Aortic smooth muscle cell (primary cell): ENCODE measurements at places on chromosomes 2 and 18. TPM values are rescaled to one million over a fixed set of nuclear protein-coding genes. Genes with fewer than 3 reads are reported as not detected.

Gene PRKAG3
- total RNA-seq, result 0.40 and 1.9 TPM in 2 replicates

Gene UNC80
- total RNA-seq, result 0.19 TPM in 1 of 2 replicates, not detected in the other

Gene SLC5A7
- not detected in 2 replicates for total RNA-seq

Gene FAM124B
- total RNA-seq, result 2.1 and 3.6 TPM in 2 replicates

Gene PROKR1
- total RNA-seq, result under 0.01 TPM in 1 of 2 replicates, not detected in the other

Gene ZSWIM2
- total RNA-seq, result not detected in 2 replicates

Gene UXS1
- total RNA-seq, result 23.4 and 28.0 TPM in 2 replicates

Gene CRYBA2
- not detected in 2 replicates for total RNA-seq

Gene HOXD10
- not detected in 2 replicates for total RNA-seq
